ENCODE measurements at places on chromosomes 2 and 18.

DNA sequence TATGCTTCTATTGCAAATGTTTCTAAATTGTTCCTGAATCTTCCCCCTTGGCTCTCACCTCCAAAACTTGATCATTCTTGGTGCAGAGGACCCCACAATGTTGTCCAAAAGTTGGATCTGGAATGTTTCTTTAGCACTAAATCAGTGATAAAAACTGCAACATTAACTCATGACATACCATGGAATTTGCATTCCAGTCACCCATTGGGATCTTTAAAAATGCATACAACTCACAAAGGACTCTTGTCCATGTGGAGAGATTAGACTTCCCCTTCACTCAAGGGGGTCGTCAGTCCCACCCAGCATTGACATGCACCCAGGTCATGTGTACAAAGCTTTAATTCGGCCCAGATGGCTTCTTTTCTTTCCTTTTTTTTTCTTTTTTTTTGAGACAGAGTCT lies 169.3 kb downstream of the SETBP1 start:
- no peak for DNase-seq

GRCh38 chr2:52386433-52387030 lies 1354.6 kb upstream of the NRXN1 start:
- DNase-seq: no peak

DNA sequence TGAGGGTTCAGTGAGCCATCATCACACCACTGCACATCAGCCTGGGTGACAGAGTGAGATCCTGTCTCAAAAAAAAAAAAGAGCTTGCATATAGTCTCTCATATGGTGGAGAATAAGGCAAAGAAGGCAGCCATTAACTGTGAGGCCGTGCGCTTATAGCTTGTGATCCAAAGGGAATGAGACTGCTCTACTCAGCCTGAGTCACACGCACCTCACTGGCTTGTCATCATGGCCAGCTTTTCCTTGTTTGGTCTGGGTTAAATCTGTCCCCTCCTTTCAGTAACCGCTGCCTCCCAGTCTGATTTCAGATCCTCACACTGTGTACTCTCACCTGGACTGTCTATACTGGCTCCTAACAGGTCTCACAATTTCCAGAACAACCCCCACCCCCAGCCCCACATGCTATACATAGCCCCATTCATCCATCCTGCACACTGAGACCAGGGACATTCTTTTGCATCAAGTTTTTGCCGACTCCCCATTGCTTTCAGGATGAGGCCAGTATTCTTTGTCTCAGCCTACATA lies 35.3 kb upstream of the ANKRD44 start:
- DNase-seq: no peak

DNA sequence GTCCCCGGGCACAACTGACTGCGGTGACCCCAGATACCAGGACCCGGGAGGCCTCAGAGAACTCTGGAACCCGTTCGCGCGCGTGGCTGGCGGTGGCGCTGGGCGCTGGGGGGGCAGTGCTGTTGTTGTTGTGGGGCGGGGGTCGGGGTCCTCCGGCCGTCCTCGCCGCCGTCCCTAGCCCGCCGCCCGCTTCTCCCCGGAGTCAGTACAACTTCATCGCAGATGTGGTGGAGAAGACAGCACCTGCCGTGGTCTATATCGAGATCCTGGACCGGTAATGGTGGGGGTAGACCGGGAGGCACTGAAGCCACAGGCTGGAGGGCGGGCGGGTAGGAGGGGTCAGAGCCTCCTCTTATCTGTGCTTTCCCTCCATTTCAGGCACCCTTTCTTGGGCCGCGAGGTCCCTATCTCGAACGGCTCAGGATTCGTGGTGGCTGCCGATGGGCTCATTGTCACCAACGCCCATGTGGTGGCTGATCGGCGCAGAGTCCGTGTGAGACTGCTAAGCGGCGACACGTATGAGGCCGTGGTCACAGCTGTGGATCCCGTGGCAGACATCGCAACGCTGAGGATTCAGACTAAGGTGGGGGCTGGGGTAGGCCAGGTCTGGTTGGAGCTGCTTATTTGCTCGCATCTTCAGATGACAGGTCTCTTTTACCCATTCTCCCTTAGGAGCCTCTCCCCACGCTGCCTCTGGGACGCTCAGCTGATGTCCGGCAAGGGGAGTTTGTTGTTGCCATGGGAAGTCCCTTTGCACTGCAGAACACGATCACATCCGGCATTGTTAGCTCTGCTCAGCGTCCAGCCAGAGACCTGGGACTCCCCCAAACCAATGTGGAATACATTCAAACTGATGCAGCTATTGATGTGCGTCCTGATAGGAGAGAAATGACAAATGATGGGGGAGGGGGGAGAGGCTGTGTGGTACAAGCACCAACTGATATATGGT lies 780 bp downstream of the HTRA2 start:
- peak; percentile 83 for DNase-seq

DNA sequence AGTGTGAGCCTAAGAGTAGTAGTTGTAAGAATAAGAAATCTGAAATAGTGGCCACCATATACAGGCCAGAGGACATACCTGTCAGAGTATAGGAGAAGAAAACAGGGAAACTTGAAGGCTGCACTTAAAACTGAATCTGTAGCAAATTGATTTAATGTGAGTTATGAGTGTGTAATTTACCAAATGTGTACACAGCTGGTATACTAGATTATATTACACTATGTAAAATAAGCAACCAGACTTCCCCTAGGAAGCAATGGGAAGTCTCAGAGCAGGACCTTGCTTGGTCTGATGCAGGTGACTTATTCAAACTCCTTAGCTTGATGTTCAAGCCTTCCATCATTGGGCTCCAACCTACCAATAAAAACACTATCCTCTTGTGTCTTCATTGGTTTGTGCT lies 17.3 kb upstream of the EPC2 start:
- DNase-seq: no peak

GRCh38 chr2:134527381-134527780 lies 191.4 kb downstream of the TMEM163 start:
- DNase-seq: no peak

DNA sequence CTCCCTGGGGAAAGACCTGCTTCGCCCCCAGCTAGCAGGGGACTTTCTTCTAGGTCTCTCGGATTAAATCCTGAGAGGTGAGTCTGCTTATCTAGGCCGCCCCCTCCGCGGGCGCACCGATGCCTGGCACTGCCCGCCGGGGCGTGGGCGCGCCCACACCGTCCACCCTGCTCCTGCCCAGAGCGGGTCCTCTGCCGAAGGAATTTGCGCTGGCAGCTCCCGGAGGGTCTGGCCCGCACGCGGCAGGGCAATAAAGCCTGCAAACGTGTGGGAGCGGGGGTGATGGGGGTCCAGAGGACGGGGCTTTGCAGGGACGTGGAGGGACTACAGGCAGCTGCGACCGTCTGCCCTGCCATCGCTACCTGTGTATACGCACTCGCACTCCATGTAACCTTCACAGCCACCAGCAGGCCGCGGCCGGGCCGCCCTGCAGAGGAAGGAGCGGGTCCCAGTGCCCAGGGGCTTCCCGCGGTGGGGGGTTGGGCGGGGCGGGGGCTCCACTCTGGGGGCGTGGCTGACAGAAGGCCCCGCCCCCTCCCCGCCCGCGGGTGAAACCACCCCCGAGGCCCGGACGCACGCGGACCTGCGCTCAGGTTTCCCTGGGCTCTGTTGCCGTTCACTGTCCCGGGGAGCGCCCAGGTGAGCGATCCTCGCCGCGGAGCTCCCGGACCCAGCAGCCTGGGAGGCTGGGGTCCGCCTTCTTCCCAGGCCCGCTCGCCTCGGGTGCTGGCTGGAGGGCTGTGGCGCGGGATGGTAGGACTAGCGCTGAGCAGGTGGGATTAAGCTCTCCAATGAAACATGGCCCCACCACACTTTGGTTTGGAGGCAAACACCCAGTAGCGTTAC lies 174.5 kb upstream of the HS6ST1 start:
- DNase-seq: no peak

DNA sequence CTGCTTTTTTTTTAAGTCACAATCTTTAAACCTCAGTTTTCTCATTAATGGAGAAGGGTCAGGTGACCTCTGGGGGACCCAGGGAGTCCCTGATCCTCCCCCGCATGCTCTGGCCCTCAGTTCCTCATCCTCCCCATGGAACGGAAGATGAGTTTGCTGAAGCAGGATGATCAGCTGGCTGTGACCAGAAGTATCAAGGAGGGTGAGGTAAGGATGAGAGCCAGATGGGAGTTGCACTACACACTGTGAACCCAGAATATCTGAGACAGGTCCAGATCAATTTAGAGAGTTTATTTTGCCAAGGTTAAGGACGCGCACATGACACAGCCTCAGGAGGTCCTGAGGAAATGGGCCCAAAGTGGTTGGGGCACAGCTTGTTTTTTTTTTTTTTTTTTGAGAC lies 3.8 kb downstream of the CATIP start:
- no peak for DNase-seq

DNA sequence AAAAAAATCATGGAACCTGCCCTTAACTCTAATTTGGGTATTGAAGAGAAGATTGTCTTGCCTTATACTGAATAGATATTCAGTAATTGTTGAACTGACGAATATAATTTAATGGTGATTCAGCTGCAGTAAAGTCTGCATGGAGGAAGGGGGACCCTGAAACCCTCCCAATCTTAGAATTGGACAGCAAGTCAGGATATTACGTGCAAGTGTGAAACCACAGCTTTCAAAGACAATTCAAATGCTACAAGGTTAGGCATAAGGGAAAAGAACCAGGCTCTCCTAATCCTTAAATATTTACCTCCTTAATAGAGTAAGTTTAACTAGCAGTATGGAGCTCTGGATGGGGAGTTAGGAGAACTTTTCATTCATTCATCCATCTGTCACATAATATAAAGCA lies 226.9 kb upstream of the TNP1 start:
- DNase-seq: peak; percentile 57

- DNase-seq: no peak
Measured at GRCh38 chr2:86298411-86299390, 38.7 kb downstream of the REEP1 start.

GRCh38 chr2:64787698-64788097 lies 134.0 kb upstream of the SERTAD2 start:
- DNase-seq: no peak

DNA sequence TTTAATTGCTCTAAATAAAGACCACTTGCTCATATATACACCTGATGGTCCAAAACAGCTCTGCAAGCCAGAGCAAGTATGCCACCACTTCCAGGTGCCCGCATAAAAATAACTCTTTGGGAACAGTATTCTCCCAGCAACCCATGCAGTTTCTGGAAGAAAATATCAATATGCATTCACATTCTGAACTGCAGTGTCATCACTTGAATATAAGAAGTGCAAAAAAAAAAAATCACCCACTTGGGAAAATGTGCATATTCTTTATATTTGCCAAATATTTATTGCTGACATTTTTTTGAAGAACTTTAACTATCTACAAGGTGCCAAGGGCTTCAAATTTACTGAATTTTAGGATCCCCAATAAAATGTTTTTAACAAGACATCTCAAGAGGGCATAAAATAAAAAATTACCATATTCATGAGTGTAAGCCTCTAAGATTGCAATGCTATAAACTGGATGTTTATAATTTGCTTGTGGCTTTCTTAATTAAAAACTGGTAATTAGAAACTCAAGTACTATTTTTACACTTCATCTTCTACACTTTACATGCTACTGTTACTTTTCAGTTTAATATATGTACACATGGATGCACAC lies 360.6 kb upstream of the HNRNPA3 start:
- DNase-seq: no peak

DNA sequence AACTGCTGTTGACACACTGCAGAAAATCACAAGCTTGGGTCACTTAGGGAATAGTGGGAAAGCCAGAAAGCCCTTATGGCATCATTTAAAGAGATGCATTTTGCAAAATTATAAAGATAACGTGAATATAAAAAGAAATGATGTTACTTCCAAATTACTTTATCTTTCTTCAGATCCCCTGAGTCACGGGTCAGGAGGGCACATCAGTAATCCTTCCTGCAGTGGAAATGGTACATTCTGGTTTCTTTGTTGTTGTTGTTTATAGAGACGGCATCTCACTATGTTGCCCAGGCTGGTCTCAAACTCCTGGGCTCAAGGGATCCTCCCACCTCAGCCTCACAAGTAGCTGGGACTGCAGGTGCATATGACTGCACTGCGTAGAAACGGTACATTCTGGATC lies 9.8 kb upstream of the EPG5 start:
- no peak for DNase-seq

DNA sequence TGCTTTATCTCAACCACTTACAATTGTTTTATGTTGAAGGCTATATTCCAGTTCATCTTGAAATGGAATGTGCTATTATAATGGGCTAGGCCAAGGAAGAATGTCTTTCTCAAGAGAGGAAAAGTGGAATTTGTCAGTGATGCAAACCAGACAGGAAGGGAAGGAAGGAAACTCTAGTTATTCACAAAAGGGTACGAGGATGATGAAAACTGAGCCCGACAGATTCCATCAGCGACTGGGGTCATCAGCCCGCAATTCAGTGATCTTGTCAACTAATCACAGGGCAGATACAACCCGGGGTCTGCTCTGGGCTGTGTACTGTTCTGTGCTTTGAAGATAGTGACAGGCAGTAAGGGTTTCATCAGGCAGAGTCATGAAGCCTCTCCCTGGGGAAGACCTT lies 23.4 kb upstream of the LYPD6 start:
- no peak for DNase-seq

GRCh38 chr2:230714136-230714480 lies 1.5 kb downstream of the CAB39 start:
- DNase-seq: peak; percentile 77

GRCh38 chr2:217399291-217399690 lies 539.4 kb upstream of the TNP1 start:
- DNase-seq: no peak

DNA sequence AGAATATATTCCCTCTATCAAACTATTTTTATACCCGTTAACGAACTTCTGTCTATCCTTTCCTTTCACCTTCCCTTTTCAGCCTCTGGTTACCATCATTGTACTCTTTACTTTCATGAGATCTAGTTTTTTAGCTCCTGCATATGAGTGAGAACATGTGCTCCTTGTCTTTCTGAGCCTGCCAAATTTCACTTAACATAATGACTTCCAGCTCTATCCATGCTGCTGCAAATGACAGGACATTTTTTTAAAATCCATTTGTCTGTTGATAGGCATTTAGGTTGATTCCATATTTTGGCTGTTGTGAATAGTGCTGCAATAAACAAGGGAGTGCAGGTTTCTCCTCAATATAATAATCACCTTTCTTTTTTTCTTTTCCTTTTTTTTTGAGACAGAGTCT lies 8.2 kb upstream of the CCDC195 start:
- no peak for DNase-seq

GRCh38 chr18:79056827-79057367 lies 12.3 kb upstream of the ATP9B start:
- DNase-seq: no peak

DNA sequence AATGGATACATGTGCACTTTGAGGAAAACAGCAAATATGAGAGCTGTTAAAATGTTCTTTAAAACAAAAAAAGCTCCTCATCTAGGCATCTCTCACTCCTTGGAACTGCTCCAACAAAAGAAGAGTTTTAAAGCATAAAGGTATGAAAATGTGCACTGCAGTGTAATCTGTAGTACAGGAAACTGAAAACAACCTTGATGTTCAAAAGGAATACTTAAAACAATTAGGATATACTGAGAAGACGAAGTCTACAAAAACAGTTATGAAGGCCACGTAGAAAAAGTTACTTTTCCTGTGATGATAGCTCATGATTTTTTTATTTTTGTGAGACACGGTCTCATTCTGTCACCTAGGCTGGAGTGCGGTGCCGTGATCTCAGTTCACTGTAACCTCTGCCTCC lies 2.1 kb upstream of the GPR75 start:
- no peak for DNase-seq

- DNase-seq: no peak
Measured at GRCh38 chr2:29398384-29399237, 283.4 kb downstream of the CLIP4 start.

- DNase-seq: no peak
Measured at GRCh38 chr2:159155791-159156190, 130.7 kb downstream of the WDSUB1 start.

- DNase-seq: peak; percentile 29
Measured at GRCh38 chr2:63692002-63692606, 103.3 kb downstream of the MDH1 start.

GRCh38 chr2:83055376-83056010 lies 1403.6 kb downstream of the SUCLG1 start:
- DNase-seq: no peak
